ENCODE measurements at places on chromosomes 5 and 9. TPM values are rescaled to one million over a fixed set of nuclear protein-coding genes. Genes with fewer than 3 reads are reported as not detected.

DNA sequence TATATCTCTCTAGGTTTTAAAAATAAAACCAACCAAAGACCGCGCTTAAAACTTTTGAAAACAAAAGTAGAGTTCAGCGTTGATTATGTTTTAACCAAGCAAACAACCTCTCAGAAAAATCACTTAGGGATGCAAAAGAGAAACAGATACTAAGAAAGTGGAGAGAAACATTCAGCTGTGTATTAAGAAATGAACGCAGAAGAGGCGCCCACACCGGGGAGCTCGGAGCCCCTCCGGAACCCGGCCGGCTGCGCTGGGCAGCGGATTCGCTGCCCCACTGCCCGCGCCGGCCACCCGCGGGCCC lies 1.4 kb downstream of the PITX1 start:
- DNase-seq: no peak

The CAMK4 gene
- 38.8 TPM for total RNA-seq

DNA sequence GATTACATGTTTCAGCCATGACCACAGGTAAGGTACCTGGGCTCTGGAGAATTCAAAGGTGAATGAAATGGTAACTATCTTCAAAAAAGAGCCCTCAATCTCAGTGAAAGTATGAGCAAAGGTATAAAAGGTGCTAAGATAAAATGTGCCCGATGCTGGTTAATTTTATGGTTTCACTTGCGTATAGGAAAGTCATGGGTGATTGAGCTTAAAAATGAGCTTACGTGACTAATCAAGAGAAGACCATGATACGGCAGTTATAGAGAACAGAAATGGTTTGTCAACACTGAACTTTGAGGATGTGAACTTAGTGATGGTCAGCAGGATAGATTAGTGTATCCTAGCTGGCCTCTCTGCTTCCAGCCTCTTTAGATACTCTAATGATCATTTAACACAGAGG lies 320.1 kb downstream of the DEPDC1B start:
- no peak for DNase-seq

The MRPL22 gene
- 19.3 TPM for total RNA-seq

DNA sequence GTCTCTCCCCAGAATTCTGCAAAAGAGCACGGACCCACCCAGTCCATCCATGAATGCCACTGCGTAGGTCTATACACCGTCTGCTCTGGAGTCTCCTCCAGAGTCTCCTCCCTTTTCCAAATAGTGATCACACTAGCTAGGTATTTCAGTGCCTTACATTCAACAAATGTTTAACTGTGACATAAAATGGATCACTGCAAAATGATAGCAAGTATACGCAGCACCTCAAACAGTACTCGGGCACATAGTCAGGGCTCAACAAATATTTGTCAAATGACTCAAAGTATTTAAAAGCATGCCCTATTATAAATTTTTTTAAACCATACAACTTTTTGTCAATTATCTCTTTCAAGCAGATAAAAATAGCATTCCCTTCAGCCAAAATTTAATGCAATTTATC lies 60.5 kb downstream of the TLE1 start:
- DNase-seq: no peak

The TIMD4 gene
- not detected for total RNA-seq

DNA sequence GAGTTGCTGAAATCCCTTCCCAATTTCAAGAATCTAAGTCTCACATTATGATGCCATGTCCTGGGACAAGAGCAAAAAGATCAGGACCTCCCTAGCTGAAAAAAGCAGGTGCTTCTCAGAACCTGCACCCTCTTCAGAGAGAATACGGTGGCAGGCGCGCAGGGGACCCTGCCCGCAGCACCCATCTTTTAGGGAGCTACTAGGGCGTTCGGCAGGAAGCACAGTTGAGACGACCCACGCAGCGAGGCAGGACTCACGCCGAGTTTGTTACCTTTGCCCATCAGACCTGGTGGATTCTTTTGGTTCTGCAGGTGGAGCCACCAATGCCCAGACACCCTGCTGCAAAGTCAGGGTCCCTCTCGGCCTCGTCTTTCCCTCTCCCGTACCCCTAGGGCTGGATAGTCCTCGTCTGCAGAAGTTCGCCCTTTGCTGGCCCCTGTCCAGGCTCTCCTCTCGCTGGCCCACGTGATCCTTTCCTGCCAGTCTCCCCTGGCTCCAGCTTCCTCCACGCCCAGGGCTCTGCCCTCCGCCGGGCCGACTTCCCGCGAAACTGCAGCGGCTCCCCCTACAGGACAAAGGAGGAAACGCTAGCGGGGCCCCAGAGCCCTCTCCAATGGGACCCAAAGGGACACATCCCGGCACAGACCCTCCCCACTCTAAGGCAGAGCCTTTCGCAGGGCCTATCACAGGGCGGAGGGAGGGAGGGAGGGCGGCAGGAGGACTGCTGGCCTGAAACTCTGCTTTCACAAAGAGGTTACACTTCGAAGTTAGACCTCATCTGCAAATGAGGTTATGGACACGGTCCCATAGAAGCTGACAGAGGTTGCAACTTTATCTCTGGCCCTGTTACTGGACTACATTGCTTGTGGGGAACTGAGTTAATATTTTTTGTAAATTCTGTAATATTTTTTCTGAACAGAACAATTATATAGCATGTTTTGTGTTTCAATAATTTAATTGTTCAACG lies 28.8 kb downstream of the TMEM174 start:
- DNase-seq: peak; percentile 36

- no peak for DNase-seq
Observed at GRCh38 chr5:68576805-68577204, 361.2 kb downstream of the PIK3R1 start.

DNA sequence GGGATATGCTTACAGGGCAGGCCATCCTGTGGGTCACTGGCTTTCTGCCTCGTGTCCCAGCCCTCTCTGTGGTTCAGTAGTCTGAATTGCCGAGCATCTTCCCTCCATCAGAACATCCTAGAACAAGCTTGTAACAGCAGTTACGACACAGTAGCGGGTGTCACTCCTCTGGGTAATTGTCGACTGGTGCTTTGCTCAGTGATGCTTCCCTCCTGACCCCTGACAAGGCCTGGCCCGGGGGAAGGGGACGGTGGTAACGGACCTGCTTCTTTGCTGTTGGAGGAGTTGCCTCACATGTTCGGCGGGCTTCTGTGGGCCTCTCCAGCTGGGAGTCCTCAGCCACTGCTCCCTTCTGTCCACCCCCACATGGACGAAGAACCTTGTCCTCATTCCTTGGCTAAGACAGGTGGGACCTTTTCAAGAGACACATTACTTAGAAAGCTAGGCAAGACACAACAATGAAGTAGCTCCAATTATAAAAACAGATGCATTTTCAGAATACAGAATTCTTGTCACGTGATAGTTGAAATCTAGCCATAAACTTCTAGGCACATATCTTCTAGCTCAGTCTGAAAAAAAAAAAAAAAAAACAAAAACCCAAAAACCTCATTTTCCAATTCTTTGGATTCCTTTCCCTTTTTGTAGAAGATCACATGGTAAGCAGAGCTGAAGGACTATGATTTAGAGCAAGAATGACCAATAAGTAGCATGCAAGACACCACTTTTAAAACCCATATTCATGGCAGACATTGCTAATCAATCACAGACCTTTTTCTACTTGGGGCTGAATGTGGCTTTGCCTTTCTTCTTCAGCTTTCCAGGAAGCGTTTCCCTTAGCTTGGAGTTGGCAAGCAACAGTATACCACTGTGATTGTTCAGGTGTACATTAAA lies 25.0 kb downstream of the HMCN2 start:
- DNase-seq: no peak

The SLC44A1 gene
- 45.5 TPM for total RNA-seq

- DNase-seq: no peak
Observed at GRCh38 chr9:130780865-130781504, 54.1 kb upstream of the ABL1 start.
